OCI-M1 (cell line): ENCODE measurements at places on chromosomes 3 and 15.

GRCh38 chr3:171838218-171838720 lies 4.9 kb upstream of the TMEM212 start:
- DNase-seq, result peak; percentile 57

DNA sequence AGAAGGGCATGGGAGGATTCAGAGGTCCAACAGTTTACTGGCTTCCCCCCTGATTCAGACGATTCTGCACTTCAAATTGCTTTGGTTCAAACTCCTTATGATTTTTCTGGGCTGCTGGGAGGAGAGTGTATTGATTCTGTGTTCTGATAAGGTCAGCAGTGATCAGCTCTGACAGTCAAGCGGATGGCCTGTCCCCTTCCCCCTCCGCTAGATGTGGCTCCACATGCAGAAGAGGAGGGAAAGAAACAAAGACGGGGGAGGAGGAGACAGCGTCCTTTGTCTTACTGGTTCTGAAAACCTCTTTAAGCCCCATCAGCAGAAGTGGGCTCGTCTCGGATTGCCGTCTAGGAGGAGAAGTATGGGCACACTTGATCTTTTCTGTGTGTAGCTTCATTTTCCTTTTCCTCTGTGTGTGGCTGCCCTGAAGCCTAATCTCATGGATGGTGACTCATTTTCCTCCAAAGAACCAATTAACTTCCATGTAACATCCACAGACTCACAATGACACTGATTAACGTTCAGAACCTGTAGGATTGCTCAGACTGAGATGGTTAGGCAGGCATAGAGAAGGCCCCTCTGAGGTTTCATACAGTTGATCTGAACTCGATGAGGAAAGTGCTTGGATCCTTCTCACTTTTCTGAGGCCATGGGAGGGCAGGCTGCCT lies 162.4 kb upstream of the PPP2R3A start:
- DNase-seq, result no peak

- peak; percentile 42 for DNase-seq
Observed at GRCh38 chr3:22089284-22089683, 338.3 kb upstream of the ZNF385D start.

DNA sequence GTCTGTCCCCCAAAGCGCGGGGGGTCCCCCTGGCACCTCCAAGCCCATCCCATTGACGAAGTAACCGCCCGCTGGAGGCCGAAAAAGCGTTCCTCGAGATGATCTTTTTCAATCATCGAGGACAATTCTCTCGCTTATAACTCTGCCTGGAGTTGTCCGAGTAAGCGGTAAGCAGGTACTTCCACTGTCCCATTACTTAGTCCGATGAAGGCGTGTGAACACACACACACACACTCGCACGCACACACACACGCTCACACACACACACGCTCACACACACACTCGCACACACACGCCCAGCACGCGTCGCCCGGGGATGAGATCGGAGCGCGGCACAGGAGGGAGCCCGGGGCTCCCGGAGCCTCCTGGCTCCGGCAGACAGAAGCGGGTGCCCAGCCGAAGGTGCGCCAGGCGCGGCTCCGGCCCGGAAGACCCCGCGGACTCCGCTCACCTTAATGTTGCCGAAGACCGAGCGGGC lies 430 bp downstream of the SLCO2A1 start:
- DNase-seq, result no peak

DNA sequence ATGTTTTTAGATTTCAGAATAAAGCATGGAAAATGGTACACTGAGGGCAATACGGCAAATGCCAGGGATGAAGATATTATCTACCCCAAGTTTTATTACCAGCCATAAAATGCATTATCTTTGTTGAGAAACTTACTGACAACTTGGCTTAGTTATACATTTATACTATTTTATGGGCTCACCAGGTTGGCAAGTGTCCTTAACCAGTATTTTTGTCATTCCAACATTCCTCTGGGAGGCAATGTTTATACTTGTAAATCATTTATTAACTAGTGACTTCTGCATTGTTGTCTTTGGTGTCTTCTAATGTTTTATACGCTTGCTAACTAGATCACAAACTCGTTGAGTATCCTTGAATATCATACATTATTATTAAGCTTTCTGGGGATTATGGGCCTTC lies 18.0 kb upstream of the ADGRG7 start:
- no peak for DNase-seq
